ENCODE measurements at places on chromosomes 6 and 20.

DNA sequence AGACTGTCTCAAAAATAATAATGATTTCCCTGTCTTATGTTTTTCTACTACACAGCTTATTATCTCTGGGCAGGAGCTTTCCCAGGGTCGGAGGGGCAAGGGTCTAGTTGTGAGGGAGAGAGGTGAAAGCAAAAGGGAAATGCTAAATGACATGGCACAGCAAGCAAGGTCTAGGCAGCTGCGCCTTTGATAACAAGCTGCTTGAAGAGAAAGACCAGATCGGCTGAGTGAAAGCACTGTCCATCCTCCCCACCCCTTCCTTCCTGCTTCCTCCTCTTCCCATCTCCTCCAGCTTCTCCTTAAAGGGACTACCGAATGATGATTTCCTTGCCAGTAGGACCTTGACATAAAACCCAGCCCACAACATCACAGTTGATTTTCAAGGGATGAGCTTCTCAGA, 158.1 kb upstream of the AKAP12 start:
- DNase-seq, result no peak

DNA sequence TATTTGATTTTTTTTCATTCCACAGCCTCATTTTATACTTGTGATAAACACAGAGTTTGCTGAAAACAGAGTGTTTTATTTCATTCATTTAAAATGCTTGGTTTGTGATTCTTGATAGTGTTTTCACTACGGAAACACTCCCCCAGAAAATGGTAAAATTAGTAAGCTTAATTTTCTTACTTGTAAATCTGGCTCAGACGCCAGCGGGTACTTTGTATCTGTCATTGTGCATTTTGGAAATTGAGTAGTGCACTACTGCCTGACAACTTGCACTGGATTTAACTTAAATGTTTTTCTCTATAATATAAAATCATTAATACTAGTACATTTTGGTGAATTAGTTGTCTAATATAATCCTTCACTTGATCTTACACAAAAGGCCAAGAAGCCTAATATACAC, 37.0 kb upstream of the HINT3 start:
- no peak for DNase-seq

DNA sequence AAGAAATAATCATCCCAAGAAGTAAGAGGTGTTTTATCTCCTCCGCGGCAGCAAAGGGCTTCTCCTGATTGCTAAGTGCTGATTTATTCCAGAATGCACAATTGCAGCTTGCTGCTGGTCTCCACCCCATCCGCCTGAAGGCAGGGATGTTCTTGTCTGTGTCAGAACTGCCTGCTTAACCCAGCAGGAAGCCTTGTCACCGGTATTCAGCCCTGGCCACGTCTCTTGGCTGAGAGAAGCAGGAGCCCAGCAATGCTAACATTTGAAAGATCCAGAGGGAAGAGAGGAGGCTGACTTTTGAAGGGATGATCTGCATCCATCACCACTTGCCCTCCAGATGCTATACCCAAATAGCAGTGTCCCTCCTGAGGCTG, 4.2 kb downstream of the SCML4 start:
- peak; percentile 43 for DNase-seq

- no peak for DNase-seq
Observed at GRCh38 chr20:47283411-47283810, 73.1 kb downstream of the ZMYND8 start.

DNA sequence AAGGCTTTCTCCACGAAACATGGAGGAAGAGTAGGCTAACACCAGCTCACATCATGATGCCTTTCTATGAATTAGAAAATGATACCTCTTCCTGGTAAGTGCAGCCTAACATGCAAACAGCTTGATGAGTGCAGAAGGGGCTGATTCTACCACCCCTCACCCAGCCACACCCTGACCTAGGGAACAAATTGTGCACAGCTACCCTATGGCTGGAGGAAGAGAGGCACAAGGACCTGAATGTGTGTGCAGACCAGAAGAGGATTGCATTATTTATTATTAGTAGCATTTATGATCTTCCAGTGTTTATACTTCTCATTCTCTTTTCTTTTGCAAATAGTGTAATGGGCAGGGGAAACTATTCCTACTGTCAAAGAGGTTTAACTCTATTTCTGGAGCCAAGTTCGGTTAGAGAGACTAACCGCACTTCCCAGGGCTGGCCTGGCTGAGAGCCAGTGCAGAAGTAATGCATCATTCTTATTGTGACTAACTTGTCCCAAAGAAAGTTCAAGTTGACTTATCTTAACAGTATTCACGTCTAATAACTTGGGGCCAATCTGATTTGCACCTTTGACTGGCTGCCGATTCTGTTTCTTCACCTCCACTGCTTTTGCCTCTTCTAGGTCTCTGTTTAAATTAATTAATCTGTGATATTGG, 237.5 kb downstream of the CD83 start:
- no peak for DNase-seq

GRCh38 chr20:59441860-59442810, 141.7 kb downstream of the EDN3 start:
- DNase-seq, result no peak

DNA sequence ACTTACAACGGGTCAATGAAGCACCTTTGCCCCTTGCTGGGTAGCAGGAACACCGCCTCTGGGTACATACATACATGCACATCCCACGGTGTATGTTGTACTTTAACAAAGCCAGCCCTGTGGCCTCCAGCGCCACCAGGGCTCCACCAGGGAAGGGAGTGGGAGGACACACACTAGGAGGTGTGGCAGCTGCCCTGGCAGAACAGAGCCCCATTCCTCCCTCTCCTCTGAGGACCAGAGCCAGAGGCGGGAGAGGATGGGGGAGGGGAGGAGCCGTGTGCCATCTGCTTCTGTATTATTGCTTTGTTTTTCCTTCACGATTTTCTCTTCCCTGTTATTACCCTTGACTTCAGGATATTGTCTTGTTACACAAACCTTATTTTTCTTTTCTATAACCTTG, 105.8 kb upstream of the TRAF3IP2 start:
- DNase-seq, result no peak

GRCh38 chr6:22828179-22829062, 259.1 kb downstream of the HDGFL1 start:
- DNase-seq, result no peak

DNA sequence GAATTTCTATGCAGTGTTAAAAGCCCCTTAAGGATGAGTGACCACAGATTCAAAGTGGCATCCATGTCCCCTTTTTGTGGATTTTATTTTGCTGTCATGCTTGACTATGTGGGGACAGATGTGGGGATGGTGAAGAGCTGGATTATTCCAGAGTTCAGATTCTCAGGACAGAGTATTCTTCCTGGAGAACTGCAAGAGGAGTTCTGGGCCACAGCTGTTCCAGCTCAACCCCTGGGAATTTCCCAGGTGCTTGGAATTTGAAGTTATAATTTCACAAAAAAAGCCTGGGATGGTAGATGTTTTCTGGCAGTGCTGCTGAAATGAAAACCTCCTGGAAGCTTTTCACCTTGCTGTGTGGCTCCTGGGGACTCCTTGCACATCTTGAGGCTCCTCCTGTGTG, 671.8 kb upstream of the MARCKS start:
- DNase-seq, result no peak

- no peak for DNase-seq
Observed at GRCh38 chr6:40930555-40930954, 108.5 kb downstream of the UNC5CL start.

- DNase-seq, result peak; percentile 93
Observed at GRCh38 chr20:33731693-33732165, at the start of gene ZNF341. ZNF341 (plus strand) TSS chr20:33731996; CDS start chr20:33732022, 26 bp downstream.

- peak; percentile 24 for DNase-seq
Observed at GRCh38 chr6:166097914-166098522, 69.6 kb downstream of the TBXT start.

- no peak for DNase-seq
Observed at GRCh38 chr6:10896691-10897090, 9.8 kb downstream of the SYCP2L start.

DNA sequence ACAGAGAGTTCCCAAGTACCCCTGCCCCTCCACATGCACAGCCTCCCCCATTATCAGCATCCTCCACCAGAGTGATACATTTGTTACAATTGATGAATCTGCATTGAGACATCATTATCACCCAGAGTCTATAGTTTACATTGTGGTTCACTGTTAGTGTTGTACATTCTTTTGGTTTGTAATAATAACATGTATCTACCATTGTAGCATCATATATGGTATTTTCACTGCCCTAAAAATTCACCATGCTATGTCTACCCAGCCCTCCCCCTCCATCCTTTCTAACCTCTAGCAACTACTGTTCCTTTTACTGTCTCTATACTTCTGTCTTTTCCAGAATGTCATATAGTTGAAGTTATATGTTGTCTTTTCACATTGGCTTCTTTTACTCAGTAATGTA, 273.9 kb upstream of the RNF217 start:
- no peak for DNase-seq

GRCh38 chr20:19922716-19923115, 94.4 kb upstream of the NAA20 start:
- DNase-seq, result no peak

- DNase-seq, result peak; percentile 80
Observed at GRCh38 chr6:32973144-32974015, 5.0 kb downstream of the BRD2 start.

GRCh38 chr6:10484912-10485311, 36.2 kb upstream of the GCNT2 start:
- DNase-seq, result no peak

DNA sequence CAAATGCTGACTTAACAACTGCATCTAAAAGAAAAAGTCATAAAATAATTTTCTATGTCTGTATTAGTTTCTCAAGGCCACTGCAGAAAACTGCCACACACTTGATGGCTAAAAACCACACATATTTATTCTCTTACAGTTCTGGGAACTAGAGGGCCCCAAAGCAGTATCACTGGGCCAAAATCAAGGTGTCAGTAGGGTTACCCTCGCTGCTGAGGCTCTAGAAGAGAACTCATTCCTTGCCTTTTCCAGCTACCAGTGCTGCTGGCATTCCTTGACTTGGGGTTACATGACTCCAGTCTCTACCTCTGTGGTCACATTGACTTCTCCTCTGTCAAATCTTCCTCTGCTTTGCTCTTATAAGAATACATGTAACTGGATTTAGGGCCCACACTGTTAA, 124.6 kb upstream of the THEMIS start:
- DNase-seq, result no peak

- no peak for DNase-seq
Observed at GRCh38 chr20:37977786-37978185, 55.5 kb downstream of the TTI1 start.

DNA sequence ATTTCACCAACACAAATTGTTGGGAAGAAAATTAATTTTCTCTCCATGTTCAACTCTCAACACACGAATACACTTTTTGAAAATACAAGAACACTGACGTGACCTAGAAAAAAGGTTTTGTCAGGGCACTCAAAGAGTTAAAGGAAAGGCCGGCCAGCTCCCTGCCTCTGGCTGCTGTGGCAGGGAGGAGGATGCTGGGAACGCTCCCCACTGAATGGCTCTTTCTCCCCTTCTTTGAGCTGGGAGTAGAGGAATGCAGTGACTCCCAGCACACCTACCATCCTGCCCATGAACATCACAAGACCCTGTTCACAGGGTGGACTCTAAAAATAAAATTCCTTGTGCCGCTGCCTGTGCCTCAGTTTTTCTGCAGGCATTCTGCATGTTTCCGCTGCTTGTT, 47.0 kb downstream of the MAP3K5 start:
- DNase-seq, result no peak

GRCh38 chr6:37036146-37036545, 30.7 kb downstream of the FGD2 start:
- no peak for DNase-seq

- no peak for DNase-seq
Observed at GRCh38 chr6:154653385-154653784, 79.8 kb upstream of the SCAF8 start.

GRCh38 chr6:95185874-95186273, 391.5 kb upstream of the MANEA start:
- DNase-seq, result no peak

- DNase-seq, result no peak
Observed at GRCh38 chr6:90217506-90218127, 79.0 kb downstream of the BACH2 start.

DNA sequence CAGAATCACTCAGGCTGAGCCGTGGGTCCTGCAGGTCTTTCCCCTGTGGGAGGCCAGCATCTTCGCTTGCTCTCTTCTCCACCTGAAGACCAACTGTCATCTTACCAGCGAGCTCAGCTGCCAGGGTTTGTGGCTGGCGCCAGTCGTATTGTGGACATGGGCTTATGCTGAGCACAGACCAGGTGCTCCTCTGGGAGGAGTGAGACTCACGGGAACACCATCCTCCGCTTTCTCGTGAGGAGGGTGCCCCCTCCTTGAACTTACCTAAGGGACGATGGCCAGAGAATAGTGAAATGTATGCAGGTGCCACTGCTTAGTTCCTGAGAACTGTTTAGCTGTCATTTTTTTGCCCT, 17.1 kb downstream of the WRNIP1 start:
- no peak for DNase-seq

DNA sequence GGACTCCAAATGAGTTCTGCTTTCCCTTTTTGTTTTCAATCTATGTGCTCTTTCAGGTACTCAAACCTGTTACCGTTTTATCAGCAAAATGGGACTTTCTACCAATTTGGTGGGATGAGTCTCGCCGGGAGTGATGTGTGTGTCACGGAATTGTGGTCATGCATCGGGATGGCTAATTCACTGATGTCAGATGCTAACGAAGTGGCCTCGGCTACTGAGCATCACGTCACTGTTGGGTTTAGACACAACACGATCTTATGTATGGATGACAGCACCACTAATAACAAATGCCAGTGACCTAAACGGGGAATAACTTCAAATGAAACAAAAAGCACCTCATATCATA, 1.6 kb upstream of the PCK1 start:
- DNase-seq, result no peak

GRCh38 chr6:135185483-135185882, 4.4 kb downstream of the MYB start:
- DNase-seq, result no peak

DNA sequence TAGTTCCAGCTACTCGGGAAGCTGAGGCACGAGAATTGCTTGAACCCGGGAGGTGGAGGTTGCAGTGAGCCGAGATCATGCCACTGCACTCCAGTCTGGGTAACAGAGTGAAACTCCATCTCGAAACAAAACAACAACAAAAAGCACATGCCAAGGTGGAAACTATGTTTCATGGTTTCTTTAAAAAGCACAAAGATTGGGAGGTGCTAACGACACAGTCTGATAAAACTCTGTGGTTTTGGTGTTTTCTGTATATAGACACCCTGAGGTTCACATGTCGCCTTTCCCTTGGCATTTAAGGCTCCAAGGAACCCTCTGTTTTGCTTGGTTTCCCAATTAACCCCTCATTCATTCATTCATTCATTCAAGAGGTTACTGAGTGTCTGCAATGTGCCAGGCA, 253.4 kb upstream of the SULF2 start:
- DNase-seq, result no peak

DNA sequence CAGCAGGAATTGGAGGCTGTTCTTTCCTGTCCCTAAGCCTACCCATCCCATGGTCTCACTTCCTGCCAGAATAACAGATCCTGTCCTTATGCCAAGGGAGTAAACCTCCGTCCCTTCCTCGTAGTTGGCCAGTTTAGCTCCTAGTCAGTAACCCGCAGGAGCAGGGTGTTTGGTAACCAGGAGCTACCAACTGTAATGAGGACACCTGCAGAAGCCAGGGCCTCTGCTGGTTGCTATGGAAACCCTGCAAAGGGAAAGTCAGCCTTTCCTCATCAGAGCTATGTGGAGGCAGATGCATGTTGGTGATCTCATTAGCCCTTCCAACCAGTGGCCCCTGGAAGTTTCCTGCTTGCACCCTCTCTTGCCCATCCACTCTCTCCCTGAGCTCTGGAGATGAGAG, 368.2 kb upstream of the SULF2 start:
- no peak for DNase-seq

Measured in CD4-positive, alpha-beta T cell treated with Interleukin-4 for 1 hour (primary cell).